Activated CD8-positive, alpha-beta memory T cell treated with anti-CD3 and anti-CD28 coated beads, Interleukin-2, amount 10 ng/mL, durations not matched to agents 7 days and 5 days (primary cell): ENCODE measurements at places on chromosomes 16 and 17.

- no peaks in the 10 kb centered on the region for H3K27me3 ChIP-seq
- H3K4me3 ChIP-seq = no peak overlapping the region
- no peak overlapping the region for H3K27ac ChIP-seq
- DNase-seq = peak; percentile 72
- H3K36me3 ChIP-seq = peaks cover 25% of the 10 kb centered on the region
Measured at GRCh38 chr17:7323731-7324437, 5.3 kb downstream of the NEURL4 start.

DNA sequence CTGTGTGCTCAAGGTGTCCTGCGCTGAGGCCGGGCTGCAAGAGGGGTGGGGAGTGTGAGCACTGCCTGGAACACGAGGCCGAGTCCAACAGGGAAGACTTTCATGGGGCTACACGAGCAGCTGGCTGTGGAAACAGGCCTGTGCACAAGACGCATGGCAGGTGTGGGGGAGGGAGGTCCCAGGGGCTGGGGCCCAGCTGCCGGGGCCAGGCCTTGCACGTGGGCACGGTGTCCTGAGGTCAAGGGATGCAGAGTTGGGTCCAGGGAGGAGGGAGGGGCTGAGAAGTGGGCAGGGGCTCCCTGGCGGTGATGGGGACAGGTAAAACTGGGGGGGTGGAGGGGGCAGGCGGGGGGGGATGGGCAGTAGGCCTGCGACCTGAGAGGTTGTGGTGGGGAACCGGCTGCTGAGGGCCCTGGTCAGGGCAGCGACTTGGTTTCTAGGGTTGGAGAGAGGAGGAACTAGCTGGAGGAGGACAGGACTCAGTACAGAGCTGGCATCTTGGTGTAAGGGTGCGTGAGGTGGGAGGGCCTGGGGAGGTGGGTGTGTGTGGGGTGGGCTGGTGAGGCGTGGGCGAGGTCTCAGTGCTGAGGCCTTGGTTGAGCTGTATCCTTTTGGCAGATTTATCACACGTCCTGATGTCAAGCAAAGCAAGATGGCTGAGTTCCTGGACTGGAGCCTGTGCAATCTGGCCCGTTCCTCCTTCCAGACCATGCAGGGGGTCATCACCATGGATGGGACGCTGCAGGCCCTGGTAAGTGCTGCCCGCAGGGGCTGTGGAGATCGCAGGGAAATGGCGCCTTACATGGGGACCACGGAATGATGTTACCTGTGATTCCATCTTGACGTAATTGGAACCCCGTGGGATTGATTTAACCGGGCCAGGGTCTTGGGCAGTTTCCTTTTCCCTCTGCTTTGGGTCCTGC is 29.4 kb downstream of the TBCD start:
- peaks cover 23% of the 10 kb centered on the region for H3K4me1 ChIP-seq
- peaks cover 8% of the 10 kb centered on the region for H3K36me3 ChIP-seq
- no peak for DNase-seq
- peak overlapping the region; percentile 41 for H3K27ac ChIP-seq
- H3K4me3 ChIP-seq = no peak overlapping the region
- H3K27me3 ChIP-seq = no peaks in the 10 kb centered on the region

GRCh38 chr17:8066841-8067775 is 20.4 kb downstream of the ALOX12B start:
- peaks cover 57% of the 10 kb centered on the region for H3K27me3 ChIP-seq
- peaks cover 2% of the 10 kb centered on the region for H3K4me1 ChIP-seq
- no peak overlapping the region for H3K27ac ChIP-seq
- DNase-seq = no peak
- no peaks in the 10 kb centered on the region for H3K36me3 ChIP-seq

GRCh38 chr17:2745317-2746037 is 4.0 kb downstream of the CCDC92B start:
- H3K36me3 ChIP-seq = no peaks in the 10 kb centered on the region
- DNase-seq = no peak
- H3K27me3 ChIP-seq = peaks cover 39% of the 10 kb centered on the region
- no peak overlapping the region for H3K4me3 ChIP-seq
- no peaks in the 10 kb centered on the region for H3K4me1 ChIP-seq

DNA sequence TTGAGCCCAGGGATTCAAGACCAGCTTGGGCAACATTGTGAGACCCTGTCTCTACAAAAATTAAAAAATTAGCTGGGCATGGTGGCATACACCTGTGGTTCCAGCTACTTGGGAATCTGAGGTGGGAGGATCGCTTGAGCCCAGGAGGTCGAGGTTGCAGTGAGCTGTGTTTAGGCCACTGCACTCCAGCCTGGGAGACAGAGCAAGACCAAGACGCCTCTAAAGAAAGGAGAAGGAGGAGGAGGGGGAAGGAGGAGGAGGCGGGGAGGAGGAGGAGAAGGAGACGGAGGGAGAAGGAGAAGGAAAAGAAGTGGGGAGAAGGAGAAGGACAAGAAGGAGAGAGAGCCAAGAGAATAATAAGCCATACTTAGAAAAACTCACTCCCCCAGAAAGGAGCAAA is 35.9 kb downstream of the STXBP4 start:
- DNase-seq = no peak
- no peak overlapping the region for H3K27ac ChIP-seq
- no peaks in the 10 kb centered on the region for H3K27me3 ChIP-seq
- H3K4me3 ChIP-seq = no peak overlapping the region
- peaks cover 2% of the 10 kb centered on the region for H3K4me1 ChIP-seq
- H3K36me3 ChIP-seq = peaks cover 3% of the 10 kb centered on the region

DNA sequence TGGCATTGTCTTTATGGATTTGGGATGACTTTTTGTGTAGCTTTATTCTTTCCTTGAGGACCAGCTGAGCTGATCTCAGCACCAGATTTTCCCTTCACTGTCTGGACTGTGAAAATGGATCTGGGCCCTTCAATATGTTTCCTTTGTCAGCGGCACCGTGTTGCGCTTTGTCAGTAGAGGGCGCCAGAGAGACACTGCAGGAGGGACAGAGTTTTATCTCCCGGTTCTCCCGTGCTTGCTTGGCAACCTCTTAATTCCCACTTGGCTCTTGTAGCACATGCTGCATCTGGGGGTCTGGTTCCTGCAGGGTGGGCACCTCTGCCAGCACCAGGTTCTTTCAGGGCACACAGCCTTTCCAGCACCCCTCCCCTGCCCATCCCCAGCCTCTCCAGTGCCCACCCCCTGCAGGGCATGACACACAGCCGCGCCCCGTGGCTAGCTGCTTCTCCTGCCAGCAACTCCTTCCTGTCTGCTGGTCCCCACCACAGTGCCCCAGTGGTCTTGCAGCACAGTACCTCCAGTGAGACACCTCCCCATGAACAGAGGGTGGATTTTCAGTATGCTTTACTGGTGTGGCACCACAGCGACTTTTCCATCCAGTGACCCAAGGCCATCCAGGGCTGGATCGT is 19.6 kb downstream of the OR1D5 start:
- peaks cover 5% of the 10 kb centered on the region for H3K4me1 ChIP-seq
- DNase-seq = no peak
- H3K27me3 ChIP-seq = no peaks in the 10 kb centered on the region
- no peak overlapping the region for H3K27ac ChIP-seq

- H3K4me3 ChIP-seq = no peak overlapping the region
- peaks cover 23% of the 10 kb centered on the region for H3K4me1 ChIP-seq
- no peak overlapping the region for H3K27ac ChIP-seq
- peaks cover 2% of the 10 kb centered on the region for H3K36me3 ChIP-seq
- no peak for DNase-seq
Measured at GRCh38 chr17:17062866-17063265, 20.6 kb downstream of the MPRIP start.

DNA sequence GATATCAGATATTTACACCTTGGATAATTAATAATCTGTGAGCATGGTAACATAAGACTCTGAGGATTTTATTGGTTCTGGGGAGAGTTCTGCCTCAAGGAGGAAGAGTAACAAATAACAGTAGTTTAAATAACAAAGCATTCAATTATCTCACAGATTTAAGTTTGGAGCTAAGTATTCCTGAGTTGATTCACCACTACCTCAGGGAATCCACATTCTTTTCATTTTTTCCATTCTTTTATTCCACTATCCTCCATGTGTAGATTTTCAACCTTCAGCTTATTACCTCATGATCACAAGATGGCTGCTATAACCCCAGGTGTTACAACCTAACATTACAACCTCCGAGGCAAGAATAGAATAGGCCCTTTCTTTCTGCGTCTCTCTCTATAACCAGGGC is 252.2 kb upstream of the TOX3 start:
- no peak overlapping the region for H3K4me3 ChIP-seq
- H3K27ac ChIP-seq = no peak overlapping the region
- H3K36me3 ChIP-seq = no peaks in the 10 kb centered on the region
- H3K27me3 ChIP-seq = no peaks in the 10 kb centered on the region
- DNase-seq = no peak

DNA sequence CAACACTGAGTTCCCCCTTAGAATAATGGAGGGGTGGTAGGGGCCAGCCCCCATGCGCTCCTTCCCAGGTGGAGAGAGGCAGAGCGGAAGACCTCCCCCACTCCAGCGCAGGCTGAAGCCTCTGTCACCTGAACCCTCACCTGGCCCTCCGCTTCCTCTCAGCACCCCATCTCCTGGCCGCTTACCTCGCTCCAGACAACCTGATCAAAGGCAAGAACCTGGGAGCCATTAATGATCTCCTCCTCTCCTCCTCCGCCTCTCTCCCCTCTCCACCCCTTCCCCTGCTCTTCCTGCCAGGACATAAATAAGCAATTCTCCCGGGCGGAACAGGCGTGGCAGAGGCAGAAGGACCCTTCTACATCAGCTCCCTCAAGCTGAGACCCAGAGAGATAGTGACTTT is 110.2 kb upstream of the LHX1 start:
- H3K27ac ChIP-seq = no peak overlapping the region
- H3K27me3 ChIP-seq = peaks cover 36% of the 10 kb centered on the region
- no peak for DNase-seq
- no peaks in the 10 kb centered on the region for H3K4me1 ChIP-seq
- H3K4me3 ChIP-seq = no peak overlapping the region
- no peaks in the 10 kb centered on the region for H3K36me3 ChIP-seq

GRCh38 chr16:31360251-31360650 is 5.3 kb downstream of the ITGAX start:
- H3K27ac ChIP-seq = no peak overlapping the region
- no peak overlapping the region for H3K4me3 ChIP-seq
- no peaks in the 10 kb centered on the region for H3K27me3 ChIP-seq
- no peak for DNase-seq
- peaks cover 40% of the 10 kb centered on the region for H3K4me1 ChIP-seq
